ENCODE measurements at places on chromosomes 7 and 10.

DNA sequence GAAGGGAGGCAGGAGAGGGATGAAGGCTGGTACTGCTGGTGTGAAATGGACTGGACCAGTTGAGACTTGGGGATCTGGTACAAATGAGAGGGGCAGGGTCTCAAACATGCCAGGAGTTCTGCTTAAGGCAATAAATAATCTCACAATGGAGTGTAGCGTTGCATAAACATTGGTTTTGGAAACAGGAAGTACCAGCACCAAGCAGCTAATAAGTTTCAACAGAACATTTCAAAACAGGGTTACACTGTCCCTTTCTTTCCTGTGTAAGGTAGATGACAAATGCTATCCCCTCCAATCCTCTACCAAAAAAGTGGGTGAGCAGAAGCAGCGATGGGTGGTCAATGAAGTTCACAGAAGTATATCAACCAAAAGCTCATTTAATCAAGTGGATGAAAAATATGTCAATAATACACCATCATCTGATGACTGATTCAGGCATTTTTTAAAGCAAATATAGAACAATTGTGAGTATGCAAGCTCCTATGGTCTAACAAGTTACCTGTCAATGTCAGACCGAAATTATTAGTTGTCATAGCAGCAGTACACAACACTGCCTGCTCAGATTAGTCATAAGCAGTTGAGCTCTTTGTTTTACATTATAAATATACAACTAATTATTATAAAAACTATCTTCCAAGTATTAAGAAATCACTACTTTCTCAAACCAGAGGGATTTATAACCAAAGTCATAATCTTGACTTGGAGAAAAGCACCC, 220.0 kb downstream of the FAM107B start:
- DNase-seq: no peak

GRCh38 chr10:102678842-102679289, 34.6 kb downstream of the TRIM8 start:
- no peak for DNase-seq

DNA sequence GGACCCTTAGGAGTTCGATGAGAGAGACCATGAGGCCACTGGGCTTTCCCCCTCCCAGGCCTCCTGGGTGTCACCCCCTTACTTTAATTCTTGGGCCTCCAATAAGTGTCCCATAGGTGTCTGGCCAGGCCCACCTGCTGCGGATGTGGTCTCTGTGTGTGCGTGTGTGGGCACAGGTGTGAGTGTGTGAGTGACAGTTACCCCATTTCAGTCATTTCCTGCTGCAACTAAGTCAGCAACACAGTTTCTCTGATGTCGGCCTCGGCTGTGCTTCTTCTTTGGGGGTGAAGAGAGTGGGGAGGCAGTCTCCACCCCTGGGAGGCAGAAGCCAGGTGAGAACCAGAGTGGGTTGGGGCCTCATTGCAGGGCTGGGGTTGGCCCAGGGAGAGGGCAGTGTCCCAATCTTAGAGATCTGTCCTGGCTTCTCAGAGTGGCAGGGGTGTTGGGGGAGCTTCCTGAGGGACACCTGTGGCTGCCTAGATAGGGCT, 1.5 kb downstream of the PVRIG start:
- DNase-seq: no peak

- no peak for DNase-seq
These were observed 74.2 kb downstream of the RAB18 start for GRCh38 chr10:27578316-27578715.

GRCh38 chr10:29131952-29132547, 156.8 kb upstream of the LYZL1 start:
- no peak for DNase-seq

- DNase-seq: no peak
These were observed 361.0 kb downstream of the FRMD4A start for GRCh38 chr10:13969792-13970140.

GRCh38 chr10:124952123-124952522, 10.2 kb downstream of the ZRANB1 start:
- DNase-seq: no peak

GRCh38 chr10:6145166-6145987, 56.5 kb downstream of the RBM17 start:
- DNase-seq: no peak

DNA sequence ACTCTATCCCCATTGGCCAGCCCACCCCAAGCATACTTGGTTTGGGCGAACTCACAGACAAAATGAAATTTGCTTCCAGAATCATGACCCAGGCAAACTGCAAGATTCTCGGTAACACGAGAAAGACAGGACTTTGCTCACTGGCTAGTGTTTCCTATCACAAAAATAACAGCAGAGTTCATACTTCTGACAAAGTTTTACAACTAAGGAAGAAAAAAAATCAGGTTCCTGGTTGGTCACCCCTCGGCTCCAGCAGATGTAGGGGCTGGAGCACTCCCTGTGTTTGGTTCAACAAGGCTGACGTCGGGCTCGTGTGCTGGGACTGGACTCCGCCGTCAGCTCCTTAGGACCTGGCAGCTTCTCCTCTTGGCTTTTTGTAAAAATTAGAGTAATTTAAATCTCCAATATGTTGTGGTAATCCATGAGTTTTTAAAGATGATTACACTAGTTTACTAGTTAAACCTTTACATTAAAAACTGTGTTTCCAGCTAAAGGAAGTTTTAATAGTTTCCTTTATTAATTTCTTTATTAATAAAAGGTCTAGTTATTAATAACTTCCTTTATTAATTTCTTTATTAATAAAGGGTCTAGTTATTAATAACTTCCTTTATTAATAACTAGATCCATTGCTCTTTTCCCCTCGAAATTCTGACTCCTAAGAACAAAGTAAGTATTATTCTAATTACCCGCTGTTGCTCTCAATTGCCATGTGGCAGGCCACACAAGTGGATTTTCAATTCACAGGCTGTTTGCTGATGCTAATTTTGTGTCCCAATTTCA, 115.6 kb upstream of the RNF32 start:
- DNase-seq: no peak

DNA sequence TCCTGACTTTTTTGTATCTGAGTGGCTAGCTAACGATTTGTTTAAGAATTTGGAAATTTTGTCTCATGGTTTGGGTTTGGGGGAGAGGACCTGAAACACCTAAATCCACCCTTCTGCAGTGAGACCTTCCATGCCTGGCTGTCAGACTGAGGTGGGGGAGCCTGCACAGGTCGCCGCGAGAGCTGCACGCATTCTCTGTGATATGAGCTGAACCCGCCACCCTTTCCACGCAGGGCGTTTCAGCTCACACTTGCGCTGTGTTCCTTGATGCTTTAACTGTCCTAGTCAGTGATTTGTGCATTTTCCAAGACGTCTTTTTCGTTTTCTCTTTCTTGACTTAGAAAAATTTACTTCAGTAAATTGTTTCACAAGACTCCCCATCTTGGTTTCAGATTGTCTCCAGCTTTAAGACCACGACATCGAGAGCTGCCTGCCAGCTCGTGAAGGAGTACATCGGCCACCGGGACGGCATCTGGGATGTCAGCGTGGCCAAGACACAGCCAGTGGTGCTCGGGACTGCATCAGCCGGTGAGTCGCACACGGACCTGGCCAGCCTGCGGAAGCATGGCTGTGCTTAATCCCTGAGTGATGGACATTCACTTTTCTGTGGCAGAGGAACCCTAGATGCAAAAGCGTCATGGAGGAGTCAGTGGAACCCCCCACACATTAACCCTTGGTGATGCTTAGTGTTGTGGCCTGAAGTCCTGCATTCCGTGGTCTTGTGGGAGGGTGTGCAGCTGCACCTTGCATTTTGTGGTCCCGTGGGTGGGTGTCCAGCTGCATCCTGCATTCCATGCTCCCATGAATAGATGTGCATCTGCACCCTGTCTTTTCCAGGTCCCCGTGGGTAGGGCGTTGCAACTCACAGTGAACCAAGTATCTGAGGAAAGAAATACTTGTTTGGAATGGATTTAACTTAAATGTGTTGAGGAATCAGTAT, 28.1 kb downstream of the WDR37 start:
- no peak for DNase-seq

GRCh38 chr10:112330162-112330561, 43.8 kb upstream of the ACSL5 start:
- no peak for DNase-seq

GRCh38 chr7:21314954-21315353, 112.9 kb upstream of the SP4 start:
- DNase-seq: no peak

GRCh38 chr10:31042670-31043069, 11.0 kb upstream of the ZNF438 start:
- DNase-seq: no peak

DNA sequence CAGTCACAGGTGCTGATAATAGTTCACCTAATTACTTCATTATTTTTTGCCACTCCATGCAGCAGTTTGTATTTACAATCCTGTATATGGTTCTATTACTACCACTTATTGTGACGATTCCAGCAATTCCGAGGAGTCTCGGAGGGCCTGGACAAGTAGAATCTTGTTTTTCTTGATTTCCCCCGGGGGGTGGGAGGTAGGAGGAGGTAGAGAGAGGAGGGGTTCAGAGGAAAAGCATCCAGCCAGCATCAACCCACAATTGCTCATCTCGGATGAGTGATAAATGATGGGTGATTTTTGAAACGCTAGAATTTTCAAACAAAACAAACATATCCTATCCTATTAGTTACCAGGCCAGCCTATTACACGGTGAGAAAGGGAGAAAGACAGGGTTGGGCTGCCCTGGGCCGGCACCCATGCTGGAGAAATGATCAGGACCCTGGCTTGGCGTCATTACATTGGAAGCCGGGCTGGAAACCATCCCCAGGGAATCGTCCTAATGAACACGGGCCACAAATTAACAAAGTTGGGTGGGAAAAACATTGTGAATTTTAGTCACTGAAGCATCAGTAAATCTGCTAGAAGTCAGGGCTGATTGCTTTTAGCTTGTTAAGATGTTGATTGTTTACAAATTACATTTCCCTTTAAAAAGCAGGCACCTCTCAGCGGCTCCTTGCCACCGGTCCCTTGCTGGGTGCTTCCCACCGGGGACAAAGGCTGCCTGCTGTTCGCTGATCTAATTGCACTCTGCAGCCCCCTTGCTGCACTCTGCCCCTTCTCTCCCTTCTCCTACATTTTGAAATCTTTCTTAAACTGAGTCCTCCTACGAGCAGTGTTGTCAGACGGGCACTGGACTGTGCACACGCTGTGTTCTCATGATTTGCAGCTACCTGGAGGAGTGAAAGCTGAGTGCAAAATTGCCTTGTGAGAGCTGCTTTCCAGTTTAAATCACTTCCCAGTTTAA, 95.5 kb downstream of the FAM204A start:
- DNase-seq: no peak

DNA sequence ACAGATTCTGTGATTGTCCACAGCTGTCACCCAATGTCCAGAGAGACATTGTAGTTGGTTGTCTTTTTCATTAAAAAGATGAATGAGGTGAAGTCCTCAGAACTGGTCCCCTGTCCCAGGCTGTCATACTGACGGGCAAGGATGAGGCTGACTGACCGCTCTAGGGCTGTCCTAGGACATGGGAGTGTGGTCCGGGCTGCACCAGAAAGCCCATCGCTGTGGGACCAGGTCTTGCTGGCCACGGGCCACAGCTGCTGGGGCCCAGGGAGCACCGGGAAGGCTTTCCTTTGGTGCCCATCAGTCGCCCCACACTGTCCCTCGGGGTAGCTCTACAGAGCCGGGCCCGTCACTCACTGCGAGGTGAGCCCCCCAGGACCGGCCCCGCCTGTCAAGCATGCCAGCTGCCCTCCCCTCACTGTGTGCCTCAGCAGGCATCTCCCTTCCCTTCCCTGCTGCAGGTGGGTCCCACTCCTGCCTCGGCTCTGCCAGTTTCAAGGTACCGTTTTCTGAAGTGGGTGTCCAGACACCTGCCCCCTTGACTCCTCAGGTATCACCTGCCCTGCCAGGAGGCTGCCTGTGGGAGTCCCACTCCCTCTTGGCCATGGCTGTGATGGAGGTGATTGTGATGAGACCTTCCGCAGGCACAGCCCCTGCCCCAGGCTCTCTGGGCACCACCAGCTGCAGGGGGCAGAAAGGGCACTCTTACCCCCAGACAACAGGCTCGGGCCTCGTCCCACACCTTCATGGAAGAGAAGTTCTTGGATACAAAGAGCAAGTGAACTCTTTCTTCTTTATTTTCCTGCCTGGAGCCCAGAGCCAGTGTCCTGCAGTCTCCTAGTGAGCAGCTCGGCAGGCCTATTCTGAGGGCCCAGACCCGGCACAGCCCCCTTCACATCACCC, 21.7 kb downstream of the LRRC27 start:
- no peak for DNase-seq

DNA sequence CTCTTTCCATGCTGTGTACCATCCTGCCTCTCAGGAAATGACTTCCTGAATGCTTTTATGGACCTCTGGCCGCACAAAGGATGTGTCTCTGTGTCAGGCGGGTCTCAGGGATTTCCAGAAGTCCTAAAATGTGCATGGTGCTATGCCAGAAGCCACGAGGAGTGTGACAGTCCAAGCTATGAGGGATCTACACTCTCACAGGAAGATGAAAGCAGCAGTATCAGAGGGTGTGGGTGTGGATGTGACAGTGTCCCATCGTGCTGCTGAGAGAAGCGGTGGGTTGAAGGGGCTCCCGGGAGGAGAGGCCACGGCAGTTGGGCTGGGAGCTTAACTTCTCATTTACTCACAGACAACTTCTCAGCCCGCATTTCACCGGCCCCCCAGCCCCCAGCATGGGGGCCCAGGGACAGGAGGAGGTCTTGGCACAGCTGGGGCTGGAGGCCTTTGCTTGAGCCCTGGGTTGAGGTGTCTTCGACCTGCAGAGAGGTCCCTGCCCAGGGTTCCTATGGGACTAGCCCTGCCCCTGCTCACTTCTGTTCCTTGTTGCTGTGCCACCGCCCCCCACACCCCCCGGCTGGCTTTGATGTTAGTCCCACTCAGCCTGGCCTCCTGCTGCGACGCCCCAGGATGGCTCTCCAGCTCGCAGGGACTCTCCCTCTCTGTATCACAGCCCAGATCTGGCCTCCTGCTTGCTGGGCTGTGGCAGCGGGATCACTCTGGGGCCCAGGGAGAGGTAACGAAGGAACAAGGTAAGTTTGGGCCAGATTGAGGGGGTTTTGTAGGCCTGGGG, 30.8 kb upstream of the EMX2 start:
- no peak for DNase-seq

GRCh38 chr10:102919246-102919959, 1.3 kb downstream of the CNNM2 start:
- no peak for DNase-seq

DNA sequence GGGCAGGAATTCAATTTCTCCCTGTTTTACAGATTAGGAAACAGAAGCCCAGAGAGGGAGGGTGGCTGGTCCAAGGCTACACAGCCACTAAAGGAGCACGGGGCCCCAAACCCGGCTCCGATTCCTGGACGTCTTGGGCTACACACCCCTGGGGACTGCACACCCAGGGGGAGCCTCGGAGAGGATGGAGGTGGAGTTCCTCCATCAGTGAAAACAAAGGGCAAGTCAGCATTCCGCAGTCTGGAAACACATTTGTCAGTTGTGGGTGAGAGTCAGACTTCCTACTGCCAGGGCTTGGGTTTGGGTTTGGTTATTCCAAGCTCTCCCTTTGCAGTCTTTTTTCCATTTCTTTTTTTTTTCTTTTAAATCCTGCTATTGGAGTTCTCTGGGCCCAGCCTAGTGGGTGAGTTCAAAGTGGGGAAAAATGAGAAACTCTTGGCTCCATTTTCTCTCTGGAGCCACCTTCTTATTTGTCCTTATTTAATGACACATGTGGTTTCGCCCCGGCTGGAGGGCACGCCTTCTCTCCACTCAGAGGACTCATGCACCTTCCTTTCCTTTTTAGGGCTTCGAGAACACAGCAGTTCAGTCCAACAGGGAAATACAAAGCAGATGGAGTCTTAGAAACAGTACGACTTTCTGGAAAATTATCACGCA, 59.9 kb upstream of the AQP1 start:
- DNase-seq: no peak

- DNase-seq: no peak
These were observed 78.6 kb downstream of the CHCHD3 start for GRCh38 chr7:133003052-133003910.

- DNase-seq: no peak
These were observed 57.5 kb upstream of the SP4 start for GRCh38 chr7:21370283-21370982.
